Non-pigmented ciliary epithelial cell (primary cell): ENCODE measurements at places on chromosomes 11 and 22.

- no peak for DNase-seq
Measured at GRCh38 chr11:106834567-106834966, 183.7 kb downstream of the GUCY1A2 start.

DNA sequence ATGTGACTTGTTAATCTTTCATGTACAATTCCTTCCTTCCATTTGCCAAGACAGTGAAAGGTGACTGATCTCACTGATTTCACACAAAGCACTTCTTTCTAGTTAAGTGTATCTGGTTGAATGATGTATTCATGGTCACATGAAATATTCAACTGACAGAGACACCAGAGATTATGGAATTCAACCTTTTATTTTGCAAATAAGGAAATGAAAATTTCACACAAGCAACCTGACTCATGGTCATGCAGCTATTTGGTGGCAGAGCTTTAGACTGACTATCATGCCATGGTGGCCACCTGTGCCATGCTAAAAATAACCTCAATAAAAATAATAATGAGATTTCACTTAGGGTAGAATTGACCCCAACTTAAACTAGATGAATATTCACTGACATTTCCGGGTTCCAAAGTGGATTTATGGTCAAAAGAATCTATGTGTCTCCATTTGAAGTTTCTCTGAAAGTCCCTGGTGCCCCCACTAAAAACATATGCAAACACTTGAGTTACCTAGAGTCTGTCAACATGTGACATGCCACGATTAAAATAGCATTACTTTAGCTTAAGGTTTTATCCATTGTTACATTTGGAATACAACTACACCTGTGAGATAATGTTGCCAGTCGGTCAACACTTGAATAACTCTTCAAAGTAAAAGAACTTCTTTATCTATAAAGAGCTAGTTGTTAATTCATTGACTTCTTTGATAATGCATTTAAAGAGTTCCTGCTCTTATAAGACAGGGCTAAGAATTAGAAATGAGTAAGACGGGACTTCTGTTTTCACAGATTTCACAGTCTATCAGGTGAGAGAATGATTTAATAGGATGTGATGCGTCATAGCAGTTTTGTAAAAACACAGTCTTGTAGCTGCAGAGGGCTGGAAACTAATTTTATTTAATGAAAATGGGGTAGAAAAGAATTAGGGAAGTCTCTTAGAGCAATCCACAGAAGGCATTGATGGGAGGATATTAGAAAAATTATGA, 94.6 kb upstream of the OR9G4 start:
- DNase-seq: no peak

DNA sequence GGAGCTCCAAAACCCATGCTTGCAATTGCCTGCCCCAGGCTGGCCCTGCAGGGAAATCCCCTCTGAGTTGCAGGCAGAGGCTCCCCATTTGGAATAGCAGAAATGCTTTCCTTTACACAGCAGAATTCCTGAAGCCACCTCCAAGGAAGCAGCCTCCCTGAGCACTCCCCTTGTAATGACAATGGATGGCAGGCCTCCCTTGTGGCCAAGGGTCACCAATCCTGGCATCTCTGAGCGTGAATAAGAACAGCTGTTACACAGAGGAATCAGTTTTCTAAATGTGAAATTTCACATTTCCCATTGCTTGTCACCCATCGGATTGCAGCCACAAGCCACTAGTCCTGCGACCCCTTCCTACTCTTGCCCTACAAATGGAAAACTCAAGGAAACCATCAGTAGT, 107.6 kb downstream of the GALNT18 start:
- DNase-seq: no peak

DNA sequence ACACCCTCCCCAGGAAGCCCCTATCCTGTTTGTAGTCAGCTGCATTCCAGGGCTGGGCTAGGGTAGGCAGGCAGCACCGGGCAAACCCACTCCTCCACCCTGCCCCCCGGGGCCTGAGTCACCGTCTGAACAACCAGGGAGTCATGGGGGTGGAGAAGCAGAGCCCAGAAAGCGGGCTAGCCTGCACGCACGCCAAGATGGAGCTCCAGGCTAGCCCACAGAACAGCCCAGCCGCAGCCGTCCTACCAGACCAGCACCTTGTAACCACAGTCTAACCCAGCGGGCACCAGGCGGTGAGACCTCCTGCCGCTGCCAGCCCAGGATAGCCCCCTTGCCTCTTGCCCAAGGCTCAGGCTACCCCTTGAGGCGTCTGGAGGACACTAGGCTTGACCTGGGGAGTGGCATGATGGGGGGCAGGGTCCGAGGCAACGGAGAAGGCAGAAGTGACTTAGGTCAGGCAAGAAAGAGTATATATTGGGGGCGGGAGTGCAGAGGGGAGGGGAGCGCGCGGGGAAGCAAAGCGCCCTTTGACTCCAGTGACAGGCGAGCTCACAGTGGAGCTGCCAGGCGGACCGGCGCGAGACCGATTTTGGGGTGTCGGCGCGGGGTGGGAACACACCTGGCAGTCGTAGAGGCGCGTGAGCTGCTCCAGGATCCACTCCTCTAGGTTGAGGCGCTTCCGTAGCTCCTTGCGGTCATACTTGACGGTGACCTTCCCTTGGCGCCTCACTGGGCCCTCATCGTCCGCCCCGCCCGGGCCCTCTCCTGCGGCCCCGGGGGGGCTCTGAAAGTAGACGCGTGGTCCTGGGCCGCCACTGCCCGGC, 734 bp downstream of the PPP1R14B start:
- peak; percentile 54 for DNase-seq

DNA sequence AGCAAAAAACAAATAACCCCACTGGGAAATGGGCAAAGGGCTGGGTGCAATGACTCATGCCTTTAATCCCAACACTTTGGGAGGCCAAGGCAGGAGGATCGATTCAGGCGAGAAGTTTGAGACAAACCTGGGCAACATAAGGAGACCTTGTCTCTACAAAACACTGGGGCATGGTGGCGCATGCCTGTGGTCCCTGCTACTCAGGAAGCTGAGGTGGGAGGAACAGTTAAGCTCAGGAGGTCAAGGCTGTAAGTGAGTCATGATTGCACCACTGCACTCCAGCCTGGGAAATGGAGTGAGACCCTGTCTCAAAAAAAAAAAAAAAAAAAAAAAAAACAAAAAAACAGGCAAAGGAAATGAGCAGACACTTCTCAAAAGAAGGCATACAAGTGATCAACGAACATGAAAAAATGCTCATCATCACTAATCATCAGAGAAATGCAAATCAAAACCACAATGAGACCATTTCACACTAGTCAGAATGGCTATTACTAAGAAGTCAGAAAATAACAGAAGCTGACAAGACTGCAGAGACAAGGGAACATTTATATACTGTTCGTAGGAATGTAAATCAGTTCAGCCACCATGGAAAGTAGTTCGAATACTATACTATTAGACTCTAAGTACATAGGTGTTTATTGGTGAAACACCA, 48.2 kb upstream of the SMCO4 start:
- peak; percentile 43 for DNase-seq

DNA sequence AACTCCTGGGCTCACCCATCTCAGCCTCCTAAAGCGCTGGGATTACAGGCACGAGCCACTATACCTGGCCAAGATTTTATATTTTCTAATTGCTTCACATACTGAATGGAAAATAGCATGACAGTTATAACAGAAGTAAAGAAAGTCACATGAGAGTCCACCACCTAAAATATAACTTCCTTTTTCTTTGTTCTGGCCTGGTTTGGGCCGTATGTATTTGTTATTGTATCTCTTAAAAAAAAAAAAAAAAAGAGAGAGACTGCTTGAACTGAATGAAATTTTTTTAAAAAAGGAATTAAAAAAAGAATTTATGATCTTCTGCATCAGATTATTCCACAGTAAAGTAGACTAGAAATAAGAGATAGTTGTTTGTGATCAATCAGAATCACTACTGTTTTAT, 86.0 kb upstream of the GRIK4 start:
- DNase-seq: no peak

- no peak for DNase-seq
Measured at GRCh38 chr11:126140926-126141280, 70.5 kb downstream of the RPUSD4 start.

- DNase-seq: peak; percentile 55
Measured at GRCh38 chr11:106463796-106464201, 386.3 kb downstream of the AASDHPPT start.

- no peak for DNase-seq
Measured at GRCh38 chr11:134562941-134563471, 151.0 kb upstream of the B3GAT1 start.

DNA sequence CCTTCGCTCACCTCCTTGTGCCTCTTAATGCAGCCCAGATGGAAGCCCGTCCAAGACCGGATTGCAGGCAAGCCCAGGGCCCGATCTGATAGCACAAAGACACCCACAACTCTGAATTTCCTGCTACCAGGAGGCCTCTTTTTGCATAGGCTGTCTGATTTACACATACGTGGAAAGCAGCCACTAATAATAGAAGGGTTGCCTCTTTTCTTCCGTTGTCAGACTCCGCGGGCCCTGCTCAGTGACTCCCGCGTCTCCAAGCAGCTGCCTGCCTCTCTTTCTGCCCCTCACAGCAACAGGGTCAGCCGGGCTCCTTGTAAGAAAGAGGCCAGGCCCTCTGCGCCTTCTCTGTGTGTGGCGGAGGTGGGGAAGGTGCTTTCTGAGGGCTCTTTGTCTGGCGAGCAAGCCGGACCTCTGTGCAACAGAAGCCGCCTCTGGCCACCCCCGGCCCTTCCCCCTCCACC, 26.7 kb downstream of the FLI1 start:
- DNase-seq: no peak

DNA sequence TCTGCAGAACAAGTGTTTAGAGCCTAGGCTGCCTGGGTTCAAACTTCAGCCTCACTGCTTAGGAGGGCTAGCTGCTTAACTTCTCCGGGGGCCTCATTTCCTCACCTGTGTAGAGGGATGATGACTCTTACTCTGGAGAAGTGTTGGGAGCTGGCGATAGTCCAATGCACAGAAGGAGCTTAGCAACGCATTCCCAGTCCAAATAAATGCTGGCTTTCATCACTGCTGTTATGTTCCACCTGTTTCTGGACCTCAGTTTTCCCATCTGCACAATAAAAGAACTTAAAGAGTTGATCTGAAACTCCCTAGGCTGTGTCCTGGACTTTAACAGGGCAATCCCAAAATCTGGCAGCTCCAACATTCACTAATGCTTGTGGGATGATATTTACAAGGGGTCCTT, 337.8 kb downstream of the MIAT start:
- no peak for DNase-seq

GRCh38 chr11:2084721-2085120, 54.5 kb downstream of the IGF2 start:
- DNase-seq: no peak

- DNase-seq: peak; percentile 32
Measured at GRCh38 chr11:75771646-75772410, 3.2 kb downstream of the DGAT2 start.

GRCh38 chr11:32417806-32418205, 17.5 kb downstream of the WT1 start:
- DNase-seq: no peak

GRCh38 chr11:36385121-36385970, 89.3 kb downstream of the PRR5L start:
- no peak for DNase-seq

- DNase-seq: peak; percentile 83
Measured at GRCh38 chr11:74636630-74637184, 44.3 kb downstream of the POLD3 start.

GRCh38 chr11:120512739-120513435, 1.3 kb downstream of the GRIK4 start:
- no peak for DNase-seq

DNA sequence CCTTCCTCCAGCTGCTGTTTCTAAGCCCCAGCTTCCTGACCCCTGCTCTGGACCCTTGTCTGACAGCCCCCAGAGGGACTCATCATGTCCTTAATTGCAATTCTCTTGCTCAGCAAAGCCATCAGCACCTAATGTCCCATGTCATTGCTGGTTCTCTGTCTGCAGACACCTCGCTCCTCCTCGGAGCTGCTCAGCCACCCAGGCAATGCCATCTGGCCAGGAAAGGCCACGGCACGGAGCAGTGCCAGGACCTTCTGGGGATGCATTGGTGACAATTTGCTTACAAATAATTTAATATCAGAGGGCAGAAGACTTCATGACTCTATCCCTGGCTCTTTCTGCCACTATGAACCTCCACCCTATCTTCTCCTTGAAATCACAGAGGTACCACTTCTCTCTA, 107.0 kb upstream of the THY1 start:
- no peak for DNase-seq

GRCh38 chr11:46060013-46060412, 61.2 kb downstream of the PHF21A start:
- no peak for DNase-seq
